Stimulated activated CD4-positive, alpha-beta T cell treated with anti-CD3 and anti-CD28 coated beads, TNF-alpha, amount 100 ng/mL, for 4 hours (primary cell): ENCODE measurements at places on chromosomes 3 and 15.

DNA sequence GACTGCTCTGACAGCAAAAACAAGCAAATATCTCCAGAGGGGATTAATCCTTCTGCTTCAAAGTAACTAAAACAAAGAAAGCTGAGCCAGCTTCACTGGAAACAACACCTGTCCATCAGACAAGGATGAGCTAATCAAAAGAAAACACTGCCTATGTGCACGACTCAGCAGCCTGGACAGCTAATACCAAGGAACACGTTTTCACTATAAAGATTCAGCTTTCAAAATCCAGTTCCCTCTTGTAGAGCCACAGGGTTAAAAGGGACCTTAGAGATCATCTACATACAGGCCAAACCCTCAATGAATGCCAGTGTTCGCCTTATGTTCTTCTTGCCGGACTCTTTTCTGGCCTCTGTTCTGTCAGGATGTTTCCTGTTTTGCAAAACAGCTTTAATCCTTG lies 6.9 kb downstream of the TUSC7 start:
- no peak for DNase-seq

DNA sequence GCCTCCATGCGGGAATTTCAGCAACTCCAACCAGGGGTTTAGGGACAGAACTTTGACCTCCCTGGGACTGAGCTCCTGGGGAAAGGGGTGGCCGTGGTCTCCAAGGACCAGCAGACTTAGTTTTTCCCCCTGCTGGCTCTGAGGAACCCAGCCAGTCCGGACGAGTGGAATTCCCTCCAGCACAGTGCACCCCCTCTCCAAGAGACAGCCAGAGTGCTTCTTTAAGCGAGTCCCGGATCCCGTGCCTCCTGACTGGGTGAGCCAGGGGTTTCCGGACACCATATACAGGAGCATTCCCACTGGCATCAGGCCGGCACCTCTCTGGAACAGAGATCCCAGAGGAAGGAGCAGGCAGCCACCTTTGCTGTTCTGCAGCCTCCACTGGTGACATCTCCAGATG lies 459.5 kb downstream of the OCA2 start:
- no peak for DNase-seq

DNA sequence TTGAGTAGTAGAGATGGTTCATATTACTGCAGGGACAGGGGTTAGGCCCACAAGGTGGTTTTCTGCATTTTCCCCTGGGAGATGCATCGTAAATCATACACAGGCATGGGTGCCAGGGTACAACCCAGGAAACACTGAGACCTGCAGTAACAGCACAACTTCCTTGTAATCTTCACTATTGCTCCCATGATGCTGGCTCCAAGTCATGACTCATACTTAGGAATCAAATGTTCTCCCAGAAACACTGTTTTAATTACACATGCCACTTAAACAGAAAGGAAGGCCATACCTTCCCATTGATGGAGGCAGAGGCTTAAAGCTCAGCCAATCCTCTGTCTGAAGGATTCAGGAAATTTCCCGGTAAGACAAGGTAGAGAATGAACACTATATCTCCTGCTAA lies 106.5 kb downstream of the ERC2 start:
- DNase-seq = no peak

DNA sequence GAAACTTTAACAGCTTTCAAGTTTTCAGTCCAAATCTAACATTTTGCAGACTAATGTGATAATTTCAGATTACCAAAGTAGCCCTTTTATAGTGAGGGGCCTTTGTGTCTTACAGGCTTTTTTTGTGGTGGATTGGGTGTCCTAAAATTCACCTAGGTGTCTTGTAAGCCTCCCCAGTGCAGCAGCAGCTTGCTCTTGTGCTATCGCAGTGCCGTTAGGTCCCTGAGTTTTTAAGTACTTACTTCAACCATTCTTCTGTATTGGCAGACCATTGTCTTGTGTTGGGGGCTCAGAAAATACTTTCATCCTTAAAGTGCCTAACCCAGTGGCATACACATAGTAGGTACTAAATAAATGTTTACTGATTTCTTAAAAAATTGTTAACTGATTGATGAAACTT lies 2.1 kb downstream of the PDE8A start:
- no peak for DNase-seq

DNA sequence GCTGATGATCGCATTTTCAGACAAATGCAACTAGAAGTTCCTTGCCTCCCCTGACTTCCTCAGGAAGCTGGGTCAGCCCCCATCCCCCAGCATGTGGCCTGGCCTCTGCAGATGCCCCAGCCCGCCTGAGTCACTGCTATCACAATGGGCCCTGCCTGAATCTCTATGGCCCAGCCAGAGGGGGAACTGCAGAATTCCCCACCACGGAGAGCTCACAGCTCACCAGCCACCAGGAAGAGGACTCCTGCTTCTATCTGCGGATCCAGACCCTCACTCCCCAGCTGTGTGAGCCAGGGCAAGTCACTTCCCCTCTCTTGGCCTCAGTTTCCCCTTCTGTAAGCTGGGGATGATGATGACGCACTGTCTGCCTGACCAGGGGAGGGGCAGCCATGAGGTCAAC lies 6.9 kb downstream of the PLXND1 start:
- DNase-seq = no peak

DNA sequence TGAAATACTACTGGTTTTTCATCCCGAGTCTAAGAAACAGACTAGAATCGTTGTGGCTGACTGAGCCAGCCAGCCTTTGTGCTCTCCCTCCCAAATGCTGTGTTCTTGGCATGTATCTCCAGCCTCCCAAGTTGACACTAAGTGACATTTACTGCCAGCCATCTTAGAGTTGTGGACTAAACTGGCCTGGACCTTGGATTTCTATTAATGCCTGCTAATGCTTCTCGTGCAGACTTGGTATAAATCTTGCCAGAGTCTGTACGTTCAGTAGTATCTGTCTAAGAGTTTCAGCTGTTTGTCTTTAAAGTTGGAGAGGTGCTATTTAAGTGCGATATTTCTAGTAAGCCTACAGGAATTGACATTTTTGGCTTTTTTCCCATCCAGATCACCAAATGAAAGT lies 166.6 kb upstream of the BHLHE40 start:
- no peak for DNase-seq

DNA sequence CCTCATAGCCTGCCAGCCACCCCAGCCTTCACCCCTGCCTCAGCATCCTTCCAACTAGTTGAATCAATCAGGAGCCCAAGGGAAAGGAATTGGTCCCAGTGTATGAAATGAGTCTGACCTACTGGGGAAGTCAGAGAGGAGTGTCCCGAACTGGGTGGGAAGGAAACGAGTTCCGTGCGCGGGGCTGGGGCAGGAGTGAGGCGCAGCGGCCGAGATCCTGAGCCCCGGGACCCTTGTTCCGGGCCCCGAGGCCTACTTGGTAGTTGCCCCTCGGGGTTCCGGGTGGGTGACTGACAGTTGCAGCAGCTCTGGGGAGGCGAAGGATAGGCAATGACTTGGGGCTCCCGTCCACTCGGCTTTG lies 1.1 kb upstream of the PLCL2 start:
- no peak for DNase-seq

GRCh38 chr3:62662677-62663076 lies 212.5 kb downstream of the CADPS start:
- DNase-seq = no peak

DNA sequence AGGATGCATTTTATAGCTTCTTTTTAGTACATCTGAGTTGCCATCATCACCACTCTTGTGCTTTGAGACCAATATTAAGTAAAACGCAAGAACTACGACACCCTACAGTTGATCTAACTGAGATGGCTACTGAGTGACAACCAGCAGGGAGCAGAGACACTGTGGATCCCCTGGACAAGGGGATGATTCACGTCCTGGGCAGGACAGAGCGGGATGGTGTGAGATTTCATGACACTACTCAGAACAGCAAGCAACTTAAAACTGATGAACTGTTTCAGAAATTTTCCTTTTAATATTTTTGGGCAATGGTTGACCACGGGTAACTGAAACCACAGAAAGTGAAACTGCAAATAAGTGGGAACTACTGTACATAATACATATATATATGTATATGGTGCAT lies 299.2 kb downstream of the ADAMTS17 start:
- no peak for DNase-seq
